ENCODE measurements at places on chromosomes 11 and 22.

GRCh38 chr22:30275625-30276024 lies 9.0 kb upstream of the OSM start:
- DNase-seq = no peak

DNA sequence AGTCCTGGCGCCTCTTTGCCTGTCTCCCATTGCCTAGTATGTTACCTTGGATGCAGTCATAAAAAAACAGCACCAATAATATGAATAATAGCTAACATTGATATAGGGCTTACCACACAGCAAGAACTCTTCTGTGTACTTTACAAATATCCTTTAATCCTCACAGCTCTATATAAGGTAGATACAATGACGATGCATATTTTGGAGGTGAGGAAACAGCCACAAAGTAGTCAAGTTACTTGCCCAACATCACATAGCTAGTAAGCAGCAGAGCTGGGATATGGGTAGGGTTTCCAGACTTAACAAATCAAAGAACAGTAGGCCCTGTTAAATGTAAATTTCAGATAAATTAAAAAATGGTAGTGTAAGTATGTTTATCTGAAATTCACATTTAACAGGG lies 128.8 kb downstream of the ST3GAL4 start:
- no peak for DNase-seq

GRCh38 chr11:35947437-35947836 lies 3.6 kb downstream of the LDLRAD3 start:
- no peak for DNase-seq

DNA sequence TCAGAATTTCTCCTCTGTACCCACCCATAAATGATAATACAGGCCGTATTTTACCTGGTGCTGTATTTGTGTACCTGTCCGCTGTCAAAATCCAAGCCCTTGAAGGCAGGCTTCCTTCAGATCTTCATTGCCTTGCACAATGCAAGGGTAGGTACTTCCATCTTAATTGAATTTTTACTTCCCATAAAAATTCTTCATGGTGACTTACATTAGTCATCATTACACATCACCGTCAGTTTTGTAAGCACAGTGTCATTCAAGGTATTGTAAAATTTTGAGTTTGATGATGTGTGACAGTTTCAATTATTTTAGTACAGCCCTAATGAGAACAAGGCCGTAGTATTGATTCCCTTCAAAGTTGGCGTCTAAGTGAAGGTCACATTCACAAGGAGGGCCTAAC lies 770 bp upstream of the TSG101 start:
- DNase-seq = no peak

DNA sequence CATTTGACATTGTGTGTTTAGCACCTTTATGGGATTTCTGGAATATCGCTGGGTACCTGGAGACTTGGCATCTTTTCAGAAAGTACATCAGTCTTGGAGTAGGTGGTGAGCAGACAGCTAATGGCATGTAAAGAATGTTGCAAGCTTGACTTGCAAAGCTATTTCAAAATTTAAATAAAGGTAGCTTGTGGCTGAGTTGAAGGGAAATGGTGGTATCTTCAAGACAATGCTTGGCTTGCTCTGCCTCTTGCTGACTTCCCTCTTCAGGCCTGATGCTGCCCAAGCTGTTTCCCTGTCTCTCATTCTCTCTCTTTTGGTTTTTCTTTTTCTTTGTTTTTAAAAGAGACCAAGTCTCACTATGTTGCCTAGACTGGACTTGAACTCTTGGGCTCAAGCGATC lies 13.2 kb downstream of the ZNRF3 start:
- no peak for DNase-seq

- no peak for DNase-seq
Observed at GRCh38 chr22:39216143-39216490, 28.7 kb downstream of the PDGFB start.

DNA sequence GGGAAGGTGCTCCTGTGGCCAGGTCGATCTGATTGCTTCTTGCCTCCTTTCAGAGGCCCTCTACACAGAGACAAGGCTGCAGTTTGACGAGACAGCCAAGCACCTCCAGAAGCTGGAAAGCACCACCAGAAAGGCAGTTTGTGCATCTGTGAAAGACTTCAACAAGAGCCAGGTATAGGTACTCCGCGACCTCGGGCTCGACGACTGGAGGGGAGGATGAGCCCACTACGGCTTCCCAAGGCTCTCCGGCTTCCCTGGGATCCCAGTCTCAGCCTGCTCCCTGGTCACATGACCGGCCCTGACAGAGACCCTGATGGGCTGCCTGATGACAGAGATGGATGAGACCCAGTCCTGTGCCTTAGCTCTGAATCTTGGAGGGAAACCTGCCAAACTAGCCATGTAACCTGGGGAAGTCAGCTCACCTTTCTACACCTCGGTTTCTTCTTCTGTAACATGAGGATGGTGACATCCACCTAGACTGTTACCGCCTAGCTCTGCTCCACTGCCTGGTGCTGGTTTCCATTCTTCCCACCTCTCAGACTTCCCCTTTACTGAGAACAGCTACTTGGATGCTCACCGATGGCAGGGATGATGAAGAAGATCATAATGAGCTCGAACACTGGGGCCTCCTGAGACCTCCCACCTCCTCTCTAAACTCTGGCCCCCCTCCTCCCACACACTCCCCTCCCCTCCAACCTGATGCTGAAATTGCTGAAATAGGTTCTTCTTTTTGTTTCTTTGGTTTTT lies 8.9 kb downstream of the RIBC2 start:
- no peak for DNase-seq

DNA sequence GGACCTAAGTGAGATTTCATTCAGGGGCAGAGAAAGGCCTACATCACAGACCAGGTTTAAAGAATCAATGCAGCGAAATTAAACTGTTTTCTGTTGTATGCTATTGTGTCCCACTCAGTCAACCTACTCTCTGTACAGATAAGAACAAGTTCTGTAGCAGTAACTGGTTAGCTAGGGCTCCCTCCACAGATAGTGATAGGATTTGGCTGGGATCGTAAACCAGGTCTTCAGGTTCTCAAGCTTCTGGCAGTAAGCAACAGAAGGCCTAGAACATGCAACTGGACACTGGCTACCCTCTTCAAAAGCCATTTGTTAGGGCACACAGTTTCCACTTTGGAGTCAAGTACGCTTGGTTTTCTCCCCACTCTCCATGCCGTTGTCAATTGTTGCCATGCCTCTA lies 69.2 kb downstream of the GDPD4 start:
- DNase-seq = no peak

DNA sequence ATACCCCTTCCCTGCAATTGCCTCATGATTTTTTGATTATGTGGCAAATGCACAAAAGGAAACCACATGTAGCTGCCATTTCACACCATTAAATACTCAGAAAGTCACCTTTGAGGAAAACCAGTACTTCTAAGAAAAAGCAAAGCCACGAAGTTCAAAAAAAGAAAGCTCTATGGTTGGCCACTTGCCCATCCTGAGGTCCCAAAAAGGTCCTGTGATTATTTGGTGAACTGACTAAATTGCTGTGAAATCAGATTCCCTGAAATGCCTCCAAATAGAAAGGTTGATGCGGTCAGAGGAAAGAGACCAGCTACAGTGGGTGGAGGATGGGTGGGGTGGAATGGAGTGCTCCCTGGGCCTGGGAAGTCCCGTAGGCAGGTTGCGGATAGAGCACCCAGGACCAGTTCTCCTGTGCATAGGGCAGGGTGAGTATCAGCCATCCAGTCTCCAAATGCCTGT lies 26.9 kb downstream of the MRPL16 start:
- no peak for DNase-seq

GRCh38 chr11:60469723-60470122 lies 14.1 kb downstream of the MS4A1 start:
- DNase-seq = no peak

DNA sequence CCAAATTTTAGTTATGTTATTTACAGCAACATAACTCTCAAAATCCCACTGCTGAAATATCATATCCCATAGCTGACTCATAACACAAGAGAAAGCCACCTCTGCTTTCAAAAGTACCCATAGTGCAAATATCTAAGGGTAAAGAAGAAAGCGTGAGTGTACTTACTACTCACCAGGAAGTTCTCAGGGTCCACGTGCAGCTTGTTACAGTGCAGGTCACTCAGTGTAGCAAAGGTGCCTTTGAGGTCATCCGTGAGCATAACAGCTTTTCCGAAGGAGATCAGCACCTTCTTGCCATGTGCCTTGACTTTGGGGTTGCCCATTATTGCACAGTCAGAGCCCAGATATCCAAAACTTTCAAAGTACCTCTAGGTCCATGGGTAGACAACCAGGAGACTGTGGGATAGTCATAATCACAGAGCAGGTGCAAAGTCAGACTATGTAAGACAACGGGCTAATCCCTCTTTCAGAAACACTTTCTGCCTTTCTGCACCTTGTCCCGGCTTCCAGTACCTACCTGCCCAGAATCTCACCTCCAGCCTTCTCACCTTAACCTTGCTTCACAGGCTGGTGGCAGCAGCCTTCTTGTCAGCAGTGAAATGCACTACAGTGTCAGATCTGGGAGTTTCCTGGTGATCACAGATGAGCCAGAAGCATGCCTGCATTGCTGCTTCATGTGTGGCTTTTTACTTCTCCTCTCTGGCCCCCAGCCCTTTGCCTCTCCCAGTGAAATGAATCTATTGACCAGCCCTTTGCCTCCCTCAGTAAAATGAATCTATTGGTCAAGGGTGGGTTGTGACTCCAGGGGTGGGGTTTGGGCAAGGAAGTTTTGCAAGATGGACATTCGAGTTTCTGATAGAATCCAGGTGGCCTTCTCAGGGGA lies 6.5 kb downstream of the HBG1 start:
- DNase-seq = no peak

DNA sequence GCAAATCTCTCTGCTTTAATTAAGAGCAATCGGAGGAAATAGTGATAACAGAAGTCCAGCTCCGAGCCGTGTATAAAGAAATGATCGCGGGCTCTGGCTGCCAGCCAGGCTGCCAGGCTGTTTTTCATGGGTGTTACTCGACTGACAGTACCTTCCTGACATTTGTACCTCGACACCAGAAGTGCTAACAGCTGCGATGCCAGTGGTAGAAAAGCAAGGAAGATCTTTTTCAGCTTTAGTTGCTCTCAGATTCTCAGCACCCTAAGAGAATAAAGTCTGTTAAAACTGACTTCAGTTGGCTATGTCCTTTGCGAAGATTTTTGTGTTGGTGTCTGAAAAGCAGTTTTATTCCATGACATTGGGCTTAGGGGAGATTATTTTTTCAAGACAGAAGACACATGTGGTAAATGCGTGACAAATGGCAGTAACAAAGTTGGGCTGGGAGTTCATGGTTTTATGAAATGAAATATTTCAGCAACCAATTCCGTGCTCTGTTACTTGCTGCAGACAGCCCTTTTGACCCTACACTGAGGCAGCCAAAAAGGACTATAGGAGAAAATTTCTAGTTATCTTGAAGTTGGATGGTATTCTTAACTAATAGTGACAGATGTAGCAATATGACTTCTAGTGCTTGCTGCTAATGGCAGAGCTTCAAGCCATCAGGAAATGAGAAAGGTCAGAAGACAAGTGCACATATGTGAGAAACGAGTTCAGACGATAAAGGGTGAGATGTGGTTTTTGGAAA lies 296.2 kb downstream of the CNTN5 start:
- no peak for DNase-seq

GRCh38 chr11:3161309-3161708 lies 3.8 kb downstream of the OSBPL5 start:
- DNase-seq = no peak

DNA sequence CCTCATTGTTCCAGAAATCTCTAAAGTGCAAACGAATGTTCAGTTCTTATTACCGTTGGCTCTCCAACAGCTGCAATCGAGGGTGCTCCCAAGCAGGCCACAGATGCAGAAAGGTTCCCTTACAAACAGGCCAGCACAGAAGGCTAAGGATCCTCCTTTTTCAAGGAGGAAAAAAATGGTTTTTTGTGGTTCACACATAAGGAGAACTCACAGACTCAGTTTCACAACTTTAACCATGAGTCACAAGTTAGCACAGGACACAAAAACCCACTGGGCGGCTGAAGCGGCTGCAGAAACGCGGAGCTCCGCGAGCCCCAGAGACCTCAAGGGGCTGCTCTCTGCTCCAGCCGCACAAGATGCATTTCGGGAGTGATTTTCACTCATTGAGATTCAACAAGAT lies 98.2 kb upstream of the PRR5 start:
- no peak for DNase-seq

DNA sequence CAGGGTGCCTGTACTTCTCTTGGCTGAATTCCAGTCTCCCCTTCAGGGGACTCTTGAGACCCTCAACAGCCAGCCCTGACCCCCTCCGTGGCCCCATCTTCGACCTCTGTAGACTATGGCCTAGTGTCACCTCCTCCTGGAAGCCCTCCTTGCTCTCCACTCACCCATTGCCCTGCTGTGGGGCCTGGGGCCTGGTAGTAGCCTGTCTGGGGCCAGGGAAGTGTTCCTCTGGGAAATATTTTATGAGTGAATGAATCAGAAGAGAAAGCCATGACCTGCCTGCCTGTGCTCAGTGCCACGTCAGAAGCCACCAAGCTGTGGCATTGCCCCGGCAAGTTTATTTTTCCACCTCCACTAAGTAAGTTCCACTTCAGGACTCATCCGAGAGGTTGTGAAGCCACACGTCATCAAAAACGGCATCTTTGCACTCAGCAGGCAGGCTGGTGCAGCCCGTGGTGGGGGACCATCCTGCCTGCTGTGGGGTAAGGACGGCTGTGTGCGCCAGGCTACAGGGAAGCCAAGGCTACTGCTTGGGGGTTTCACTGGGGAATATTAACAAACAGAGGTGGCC lies 59.6 kb upstream of the PPARA start:
- no peak for DNase-seq

DNA sequence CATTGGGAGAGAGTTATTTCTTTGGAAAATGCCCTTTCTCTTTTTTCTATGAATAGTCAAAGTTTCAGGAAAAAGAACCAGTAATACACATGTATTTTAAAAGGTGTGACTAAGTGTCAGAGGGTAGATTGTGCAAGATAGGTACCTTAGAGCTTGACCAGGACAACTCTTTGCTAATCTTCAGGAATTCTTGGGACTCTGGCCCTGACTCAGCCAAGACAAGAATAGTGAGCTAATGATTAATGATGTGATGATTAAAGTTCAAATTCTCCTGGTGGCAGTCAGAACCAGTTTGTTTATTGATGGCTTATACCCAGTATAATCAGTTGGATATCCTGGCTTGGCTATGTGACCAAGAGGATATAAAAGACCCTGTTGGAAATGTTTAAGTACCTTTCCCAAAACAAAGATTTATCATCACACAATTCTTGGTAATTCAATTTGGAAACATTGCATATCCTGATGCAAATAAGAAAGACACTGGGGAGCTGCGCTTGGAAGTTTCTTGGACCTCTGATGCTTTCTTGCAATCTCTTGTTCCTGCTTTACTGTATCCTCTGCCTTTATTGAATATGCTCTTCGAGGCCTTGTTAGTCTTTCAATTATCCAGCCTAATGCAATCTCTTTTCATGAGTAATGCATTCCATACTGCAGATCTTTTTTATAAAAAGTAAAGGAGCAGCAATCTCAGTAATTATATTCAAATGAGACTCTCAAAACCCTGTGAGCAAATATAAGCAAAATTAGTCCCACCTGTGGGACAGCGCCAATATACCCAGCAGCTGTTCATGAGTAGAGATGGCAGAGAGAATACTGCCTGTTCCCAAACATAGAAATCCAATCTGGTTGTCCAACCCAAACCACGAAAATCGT lies 48.0 kb upstream of the CEP126 start:
- DNase-seq = no peak

GRCh38 chr11:9982796-9983579 lies 311.0 kb downstream of the SBF2 start:
- no peak for DNase-seq

All from mesothelial cell of epicardium (in vitro differentiated cells).